ENCODE measurements at places on chromosomes 1 and 21.

GRCh38 chr1:42392967-42393848, 12.6 kb downstream of the RIMKLA start:
- DNase-seq, result no peak

DNA sequence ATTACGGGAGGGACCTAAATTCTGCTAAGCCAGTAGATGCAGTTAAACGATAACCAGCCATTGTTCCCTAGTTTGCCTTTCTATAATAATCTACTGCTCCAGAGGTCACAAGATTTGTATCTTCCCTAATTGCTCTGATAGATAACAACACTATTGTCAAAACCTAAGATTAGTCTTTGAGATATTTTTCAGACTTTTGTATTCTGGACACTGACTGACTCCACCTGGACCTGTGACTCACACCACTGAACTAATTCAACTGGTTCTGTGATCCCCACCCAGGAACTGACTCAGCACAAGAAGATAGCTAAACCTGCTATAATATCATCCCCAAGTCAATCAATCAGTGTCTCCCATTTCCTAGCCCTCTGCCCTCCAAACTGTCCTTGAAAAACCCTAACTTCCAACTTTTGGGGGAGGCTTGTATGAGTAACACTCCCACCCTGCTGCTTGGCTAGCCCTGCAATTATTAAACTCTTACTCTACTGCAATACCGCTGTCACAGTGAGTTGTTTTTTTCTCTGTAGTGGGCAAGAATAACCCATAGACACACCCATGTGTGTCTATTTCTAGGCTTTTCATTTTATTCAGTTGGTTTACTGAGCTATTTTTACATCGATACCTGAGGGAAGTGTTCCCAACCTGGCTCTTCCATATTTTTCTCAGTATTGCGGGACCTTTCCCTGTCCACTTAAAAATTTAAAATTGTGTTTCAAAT, 11.2 kb downstream of the KIFAP3 start:
- no peak for DNase-seq

DNA sequence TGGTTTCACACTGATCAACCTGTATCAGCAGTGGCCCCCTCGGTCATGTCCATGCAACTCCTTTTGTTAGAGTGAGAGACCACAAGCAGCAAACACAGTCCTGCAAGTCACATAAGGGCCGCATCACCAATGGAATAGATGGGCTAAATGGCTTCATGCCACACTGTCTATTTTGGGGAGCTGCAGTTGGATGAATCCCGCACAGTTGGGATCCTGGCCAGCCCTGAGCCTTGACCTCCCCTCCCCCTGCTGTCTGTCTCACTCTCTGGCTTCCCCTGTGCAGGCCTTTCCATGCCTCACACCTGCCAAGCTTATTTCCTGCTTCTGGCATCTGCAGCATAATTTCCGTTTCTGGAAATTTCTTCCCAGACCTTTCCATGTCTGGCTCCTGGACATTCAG, 57.0 kb downstream of the CNIH3 start:
- DNase-seq, result no peak

- DNase-seq, result no peak
These were observed 106.6 kb downstream of the NPHP4 start for GRCh38 chr1:5885471-5886139.

- DNase-seq, result no peak
These were observed 33.3 kb upstream of the IRF2BP2 start for GRCh38 chr1:234643111-234643849.

DNA sequence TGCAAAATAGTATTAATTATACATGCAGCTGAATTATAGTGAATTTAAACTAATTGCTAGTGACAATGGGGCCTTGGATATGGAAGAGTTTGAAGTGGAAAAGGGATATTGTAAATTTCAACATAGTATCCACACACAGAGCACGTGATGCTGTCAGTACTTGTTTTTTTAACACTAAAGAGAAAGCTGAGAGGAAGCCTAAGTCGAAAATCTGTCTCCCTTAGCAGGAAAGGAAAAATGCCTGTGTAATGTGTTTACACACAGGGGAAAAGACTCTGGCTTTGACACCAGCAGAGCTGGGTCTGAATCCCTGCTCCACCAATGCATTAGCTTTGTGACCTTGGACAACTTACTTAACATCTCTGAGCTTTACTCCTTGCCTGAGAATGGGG, 42.6 kb downstream of the PCSK9 start:
- DNase-seq, result no peak

GRCh38 chr1:114510274-114511031, 550 bp downstream of the TRIM33 start:
- DNase-seq, result no peak

DNA sequence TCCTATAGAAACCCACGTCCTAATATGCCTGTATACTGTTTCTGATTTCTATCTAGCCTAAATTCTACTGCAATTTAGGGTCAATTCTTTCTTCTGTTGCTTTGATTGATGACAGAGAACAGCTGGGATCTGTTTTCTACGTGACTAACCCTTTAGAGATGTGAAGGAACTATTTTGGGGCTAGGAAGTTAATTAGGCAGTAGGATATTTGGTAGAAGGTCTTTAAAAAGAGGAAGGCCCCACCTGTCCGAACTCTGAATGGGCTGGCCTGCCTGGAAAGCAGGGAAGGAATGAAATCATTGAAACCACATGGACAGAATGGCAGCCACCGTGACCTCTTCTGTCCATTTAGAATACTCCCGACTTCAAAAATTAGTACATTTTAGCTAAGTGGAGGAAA, 21.0 kb downstream of the EIF2D start:
- no peak for DNase-seq

DNA sequence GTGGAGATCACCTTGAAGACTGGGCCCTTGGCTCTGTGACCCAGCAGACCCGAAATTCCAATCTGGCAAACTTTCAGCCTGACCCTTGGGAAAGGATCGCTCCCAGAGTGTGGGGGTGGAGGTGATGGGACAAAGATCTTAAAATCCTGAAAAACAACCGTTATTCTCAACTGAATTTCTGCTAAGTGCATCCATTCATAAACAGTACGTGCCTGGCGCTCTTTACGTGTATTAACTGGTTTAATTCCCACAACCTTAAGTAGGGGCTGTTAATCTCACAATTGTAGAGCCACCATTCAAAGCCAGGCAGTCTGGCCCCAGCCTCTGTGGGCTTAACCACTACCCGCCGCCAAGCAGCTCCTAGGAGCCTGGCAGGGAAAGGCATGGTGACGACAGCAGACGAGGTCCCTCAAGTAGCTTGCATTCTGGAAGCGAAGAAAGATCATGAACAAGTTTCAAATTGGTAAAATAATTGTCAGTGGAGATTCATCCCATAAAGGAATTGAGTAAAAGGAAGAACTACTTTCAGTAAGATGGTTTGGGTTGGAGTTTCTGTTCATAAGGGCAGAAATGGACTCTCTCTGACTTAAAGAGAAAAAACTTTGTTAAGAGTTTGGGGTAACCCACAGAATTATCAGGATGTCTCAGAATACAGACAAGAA, 11.4 kb upstream of the RGS16 start:
- no peak for DNase-seq

GRCh38 chr1:64848136-64848535, 103.3 kb downstream of the RAVER2 start:
- no peak for DNase-seq

DNA sequence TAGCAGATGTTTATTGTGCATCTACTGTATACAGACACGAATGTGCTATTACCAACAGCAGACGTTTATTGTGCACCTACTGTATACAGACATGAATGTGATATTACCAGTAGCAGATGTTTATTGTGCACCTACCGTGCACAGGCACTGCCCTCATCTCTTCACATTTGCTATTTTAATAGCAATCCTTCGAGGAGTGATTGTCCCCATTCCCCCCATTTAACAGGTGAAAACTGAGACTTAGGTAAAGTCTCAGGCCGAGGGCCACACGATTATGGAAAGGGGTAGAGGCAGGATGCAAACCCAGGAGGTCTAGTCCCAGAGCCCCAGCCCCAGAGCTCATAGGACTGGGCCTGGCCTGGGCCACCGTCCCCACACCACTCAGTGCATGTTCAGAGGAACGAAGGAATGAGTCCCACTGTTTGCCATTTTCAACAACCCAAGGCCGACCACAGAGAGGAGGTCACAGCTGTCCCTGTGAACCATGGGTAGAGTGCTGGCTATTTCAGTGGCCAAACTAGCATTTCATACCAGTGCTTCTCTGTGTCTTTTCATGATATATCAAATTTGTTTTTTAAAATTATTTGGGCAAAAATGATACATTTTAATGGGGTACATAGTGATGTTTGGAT, 114.4 kb upstream of the TMEM51 start:
- no peak for DNase-seq

GRCh38 chr1:2350911-2351655, 40.3 kb downstream of the MORN1 start:
- no peak for DNase-seq

DNA sequence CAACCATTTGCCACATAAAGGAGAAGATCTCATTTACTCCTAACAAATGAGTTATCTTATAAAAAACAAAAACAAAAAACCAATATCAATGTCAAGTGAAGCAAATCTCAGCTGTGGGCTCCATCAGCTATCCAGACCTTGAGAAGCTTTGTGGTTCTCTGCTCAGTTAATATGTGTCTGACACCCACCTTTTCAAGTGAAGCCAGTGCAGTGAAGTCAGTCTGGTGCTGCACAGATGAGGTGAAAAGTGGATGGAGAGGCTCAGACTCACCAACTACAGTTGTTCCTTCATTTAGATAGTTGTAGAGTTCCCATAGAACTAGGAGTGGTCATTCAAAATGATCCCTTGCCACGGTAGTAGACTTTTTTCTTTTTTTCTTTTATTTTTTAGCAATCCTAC, 106.8 kb downstream of the NTNG1 start:
- DNase-seq, result no peak

DNA sequence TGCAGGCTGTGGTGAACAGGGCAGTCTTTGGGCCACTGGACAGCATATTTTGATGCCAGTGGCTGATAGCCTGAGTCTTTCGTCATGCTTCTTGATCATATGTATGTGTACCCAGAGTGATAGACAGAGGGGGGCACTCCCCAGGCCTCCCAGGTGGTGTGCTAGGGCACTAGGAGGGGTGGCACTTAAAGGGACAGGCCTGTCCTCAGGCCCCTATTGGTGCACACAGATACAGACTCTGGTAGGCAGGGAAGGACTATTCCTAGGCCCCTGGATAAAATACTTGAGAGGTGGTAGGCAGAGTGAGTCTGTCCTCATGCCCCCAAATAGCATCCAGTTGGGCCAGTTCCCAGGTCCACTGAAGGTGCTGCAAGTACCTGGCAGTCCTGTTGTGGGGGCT, 76.6 kb upstream of the SAMD13 start:
- DNase-seq, result no peak

- no peak for DNase-seq
These were observed 46.5 kb downstream of the FAM78B start for GRCh38 chr1:166120281-166120680.

GRCh38 chr1:182248721-182249120, 142.9 kb downstream of the GLUL start:
- no peak for DNase-seq

DNA sequence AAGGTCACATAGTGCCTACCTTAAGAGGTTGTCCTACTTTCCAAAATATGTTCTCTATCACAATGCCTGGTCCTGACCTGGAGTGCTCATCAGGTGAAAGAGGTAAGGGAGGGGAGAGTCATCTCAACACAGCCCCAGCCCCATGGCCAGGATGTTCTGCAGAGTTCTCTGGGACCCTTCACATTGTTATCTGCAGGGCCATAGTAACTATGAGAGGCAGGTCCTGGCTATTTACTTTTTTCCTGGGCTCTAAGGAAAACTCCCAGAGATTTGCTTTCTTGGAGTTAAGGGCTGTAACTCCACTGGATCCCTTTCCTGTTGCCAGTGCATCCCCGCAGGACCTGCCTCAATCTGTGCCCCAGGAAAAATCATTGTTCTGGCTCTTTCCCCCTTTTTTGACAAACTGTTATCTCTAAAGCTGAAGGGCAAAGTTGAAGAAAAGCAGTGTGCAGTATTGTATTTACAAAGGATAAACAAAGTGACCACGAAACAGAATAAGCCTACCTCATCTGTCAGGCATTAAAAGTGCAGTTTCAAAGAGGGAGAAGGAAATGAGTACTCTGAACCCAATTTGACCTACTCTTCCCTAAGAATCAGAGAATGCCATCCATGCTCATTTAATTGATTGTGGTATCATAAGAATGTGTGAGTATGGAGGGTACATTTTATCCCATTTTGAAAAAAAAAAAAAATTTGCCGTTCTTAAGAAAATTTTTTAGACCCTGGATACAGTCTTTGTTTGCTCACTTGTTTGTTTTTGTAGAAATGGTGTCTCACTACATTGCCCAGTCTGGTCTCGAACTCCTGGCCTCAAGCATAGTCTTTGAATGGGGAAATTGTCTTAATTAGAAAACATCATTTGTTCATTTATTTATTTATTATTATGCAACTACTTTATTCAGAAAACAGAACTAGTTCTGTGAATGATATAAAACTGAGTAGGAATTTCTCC, 149.6 kb downstream of the RHOU start:
- no peak for DNase-seq

DNA sequence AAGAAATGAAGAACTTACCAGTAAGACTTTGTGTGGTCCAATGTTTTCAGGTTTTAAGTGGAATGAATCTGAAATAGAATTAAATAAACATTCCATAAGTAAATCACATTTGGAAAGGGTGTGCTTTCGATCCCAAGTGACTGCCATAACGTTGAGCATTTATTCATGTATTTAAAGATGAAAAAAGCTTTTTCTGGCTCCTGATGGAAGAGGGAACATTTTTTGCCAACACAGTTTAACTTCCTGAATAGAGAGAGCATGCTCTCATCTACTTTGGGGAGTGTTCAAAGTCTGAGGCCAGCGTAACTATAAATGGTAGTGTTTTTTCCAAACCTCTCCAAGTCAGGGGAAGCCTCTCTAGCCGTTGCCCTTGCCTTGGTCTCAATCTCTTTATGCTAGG, 55.8 kb downstream of the GNG12 start:
- DNase-seq, result no peak

DNA sequence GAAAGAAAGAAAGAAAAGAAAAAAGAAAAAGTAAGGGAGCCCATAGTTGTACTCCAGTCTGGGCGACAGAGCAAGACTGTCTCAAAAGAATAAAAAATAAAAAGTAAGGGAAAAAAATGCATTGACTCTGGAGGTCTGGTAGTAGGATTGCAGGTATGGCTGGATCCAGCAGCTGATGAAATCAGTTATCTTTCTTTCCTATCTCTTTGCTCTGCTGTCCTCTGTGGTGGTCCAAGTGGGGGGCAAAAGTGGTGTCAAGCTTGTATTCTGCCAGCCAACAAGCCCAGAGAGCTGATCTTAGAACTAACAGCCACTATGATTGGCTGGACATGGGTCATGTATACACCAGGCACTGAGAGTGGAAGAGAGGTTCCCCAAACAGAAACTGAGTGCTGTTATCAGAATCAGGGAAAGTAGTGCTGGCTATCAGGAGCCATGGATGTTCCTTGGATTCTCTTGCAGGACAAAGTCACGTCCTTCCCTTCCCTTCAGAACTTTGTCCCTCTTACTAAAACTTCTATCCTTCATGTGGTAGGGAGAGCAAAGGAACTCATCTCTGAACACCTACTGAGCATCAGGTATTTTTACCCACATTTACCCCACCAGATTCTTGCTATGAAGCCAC, 3.5 kb upstream of the FBLIM1 start:
- no peak for DNase-seq
